NCI-H446 treated with DMSO at 0.1 percent for 48 hours (cell line): ENCODE measurements at places on chromosomes 5 and 9.

GRCh38 chr5:35284364-35284763 lies 54.1 kb upstream of the PRLR start:
- DNase-seq: no peak

DNA sequence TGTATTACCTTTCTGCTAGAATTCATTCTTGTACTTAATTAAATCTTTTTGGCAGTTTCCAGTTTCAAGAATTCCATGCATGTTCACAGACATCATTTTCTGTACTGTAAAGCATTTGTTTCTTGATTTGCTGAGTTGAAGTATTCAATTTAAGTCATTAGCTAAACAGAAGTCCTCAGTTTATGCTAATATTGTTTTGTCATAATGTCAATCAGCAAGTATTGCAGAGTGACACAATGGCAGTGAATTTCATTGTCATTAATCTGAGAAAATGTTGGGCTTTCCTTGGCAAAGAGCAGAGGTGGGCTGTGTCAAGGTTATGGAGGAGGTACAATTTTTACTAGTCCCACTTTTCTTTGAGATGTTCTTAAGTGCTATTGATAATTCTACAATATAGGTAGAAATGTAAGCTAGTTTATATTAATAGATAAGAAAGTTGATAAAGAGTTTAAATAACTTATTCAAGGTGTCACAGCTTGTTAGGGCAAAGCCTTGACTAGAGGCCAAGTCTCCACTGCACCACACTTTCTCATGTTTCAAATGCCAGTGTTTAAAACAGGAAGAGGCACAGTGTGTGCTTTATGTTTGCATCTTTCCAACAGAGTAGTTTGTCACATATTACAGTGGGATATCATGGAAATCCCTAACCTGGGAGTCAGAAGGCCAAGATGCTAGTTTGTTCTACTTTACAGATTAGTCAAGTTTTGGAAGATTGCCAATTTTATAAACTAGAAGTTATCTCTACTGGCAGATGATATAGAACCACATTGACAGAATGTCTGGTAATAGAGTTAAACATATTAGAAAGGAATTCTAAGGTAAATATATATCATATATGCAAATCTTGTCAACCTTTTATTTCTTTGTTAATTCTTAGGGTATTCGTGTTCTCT lies 56.3 kb downstream of the SLF1 start:
- DNase-seq: no peak

DNA sequence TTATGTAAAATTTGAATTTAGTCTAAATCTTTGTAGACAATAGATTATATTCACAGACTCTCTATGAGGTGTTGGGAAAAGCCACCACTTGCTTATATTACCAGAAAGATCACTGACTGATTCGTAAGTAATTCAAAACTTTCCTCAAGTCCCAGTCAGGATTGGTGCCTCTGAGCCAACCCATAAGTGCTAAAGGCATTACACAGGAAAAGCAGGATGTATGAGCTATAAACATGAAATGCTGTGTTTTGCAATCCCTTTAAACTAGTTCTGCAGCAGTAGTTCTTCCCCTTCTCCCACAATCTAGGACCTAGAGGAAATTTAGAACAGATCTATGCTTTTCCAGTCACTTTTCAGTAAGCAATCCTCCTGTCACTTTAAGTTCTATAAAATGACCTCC lies 48.0 kb downstream of the SHLD3 start:
- no peak for DNase-seq

DNA sequence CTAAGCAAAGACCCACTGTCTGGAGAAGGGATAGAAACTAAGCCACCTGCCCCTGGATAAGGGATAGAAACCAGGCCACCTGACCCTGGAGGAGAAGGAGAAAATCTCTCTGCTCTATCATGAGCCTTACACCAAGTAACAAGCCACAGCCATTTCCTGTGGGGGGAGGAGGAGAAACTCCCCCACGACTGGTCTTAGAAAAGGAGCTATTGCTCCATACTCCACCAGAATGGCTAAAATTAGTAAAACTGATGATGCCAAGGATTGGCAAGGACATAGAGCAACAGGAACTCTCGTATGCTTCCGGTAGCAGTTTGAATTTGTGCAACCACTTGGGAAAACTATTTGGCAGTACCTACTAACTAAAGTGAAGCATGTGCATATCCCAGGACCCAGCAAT lies 70.8 kb downstream of the ACTL7B start:
- DNase-seq: no peak

DNA sequence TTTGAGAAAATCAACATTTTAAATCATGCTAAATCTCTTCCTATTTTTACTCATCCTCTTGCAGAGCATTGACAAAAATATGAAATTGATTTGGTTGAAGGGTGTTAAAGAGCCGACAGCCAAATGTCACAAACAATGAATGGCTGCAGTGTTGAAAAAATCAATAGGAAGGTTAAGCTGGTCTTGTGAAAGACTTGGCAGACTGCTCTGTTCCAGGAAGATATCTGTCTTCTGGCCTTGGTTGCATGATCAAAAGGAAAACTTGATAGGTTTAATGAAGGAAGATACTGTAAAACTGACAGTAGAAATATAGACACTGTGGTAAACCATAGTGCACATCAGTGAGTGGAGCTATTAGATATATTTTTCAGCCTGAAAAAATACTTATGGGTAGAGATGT lies 103.6 kb downstream of the PBX3 start:
- DNase-seq: peak; percentile 18

GRCh38 chr9:36897019-36897418 lies 137.0 kb downstream of the PAX5 start:
- no peak for DNase-seq

DNA sequence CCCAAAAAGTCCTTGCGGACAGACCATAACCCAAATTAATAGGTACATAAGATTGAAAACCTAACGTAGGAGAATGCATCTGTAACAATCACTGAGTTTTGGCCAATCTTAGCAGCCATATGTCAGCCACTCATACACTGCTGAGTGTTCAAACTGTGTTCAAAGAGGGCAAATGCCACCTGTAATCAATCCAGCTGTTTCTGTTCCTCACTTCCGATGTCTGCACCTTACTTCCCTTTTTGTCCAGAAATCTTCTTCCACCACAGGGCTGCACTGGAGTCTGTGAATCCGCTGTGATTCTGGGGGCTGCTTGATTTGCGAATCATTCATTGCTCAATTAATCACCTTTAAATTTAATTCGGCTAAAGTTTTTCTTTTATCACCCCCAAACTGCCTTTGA lies 263.9 kb downstream of the ICE1 start:
- DNase-seq: no peak

- DNase-seq: no peak
Measured at GRCh38 chr9:89436963-89437625, 60.8 kb downstream of the SEMA4D start.
